ENCODE measurements at places on chromosomes 4 and X.

DNA sequence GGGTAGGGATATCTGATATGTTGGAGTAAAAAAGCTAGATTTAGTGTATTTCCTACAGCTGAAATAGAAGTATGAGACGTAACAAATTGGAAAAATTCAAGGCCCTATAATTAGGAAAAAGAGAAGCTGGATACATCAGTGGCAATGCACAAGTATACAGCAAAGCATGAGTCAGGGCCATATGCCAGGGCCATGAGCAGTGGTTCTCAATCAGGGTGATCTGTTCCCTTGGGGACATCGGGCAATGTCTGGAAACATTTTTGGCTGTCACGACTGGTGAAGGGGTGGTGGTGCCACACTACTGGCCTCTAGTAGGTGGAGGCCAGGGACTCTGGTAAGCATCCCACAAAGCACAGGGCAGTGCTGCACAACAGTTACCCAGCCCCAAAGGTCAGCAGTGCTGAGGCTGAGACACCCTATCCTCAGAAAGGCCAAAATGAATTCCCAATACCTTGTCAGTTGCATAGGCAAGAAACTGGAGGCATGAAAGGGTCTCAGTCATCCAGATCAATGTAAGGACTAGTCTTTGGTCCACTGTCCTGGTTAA is 36.8 kb upstream of the NAP1L5 start:
- no peak for DNase-seq

GRCh38 chrX:43741843-43742573 is 85.9 kb downstream of the MAOA start:
- no peak for DNase-seq

GRCh38 chr4:6119507-6120020 is 80.8 kb downstream of the JAKMIP1 start:
- DNase-seq = no peak

DNA sequence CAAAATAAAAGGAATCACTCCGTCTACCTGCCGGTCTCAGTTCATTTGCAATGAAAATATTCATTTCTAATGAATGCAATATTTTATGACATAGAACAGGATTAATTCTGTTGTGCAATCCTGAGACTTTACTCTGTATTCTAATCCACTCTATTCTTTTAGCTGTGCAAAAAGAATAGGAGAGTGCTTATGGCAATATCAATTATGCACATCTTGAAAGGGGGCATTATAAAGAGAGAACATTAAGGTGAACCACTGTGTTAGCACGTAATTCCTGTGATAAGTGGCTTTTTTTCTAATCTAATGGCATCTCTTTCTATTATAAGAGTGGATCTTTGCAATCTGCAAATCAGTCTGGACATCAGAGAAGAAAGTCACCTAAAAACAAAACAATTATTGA is 99.5 kb downstream of the KCNIP4 start:
- no peak for DNase-seq

- no peak for DNase-seq
Measured at GRCh38 chr4:22625311-22625710, 67.4 kb upstream of the GBA3 start.

DNA sequence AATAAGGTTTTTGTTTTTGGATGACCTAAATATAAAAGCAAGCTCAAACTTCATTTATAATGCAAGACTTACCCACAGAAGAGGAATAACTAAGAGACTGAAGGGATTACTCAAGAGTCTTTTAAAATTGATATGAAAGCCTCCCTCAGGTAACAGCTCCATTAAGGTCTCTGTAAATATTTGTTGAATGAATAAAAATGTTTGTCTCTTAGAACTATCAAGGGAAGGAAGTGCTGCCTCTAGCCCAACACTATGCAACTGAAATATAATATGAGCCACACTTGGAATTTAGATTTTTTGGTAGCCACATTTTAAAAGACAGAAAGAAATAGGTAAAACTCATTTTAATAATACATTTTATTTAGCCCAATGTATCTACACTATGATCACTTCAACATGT is 127.8 kb downstream of the SH3RF1 start:
- no peak for DNase-seq

DNA sequence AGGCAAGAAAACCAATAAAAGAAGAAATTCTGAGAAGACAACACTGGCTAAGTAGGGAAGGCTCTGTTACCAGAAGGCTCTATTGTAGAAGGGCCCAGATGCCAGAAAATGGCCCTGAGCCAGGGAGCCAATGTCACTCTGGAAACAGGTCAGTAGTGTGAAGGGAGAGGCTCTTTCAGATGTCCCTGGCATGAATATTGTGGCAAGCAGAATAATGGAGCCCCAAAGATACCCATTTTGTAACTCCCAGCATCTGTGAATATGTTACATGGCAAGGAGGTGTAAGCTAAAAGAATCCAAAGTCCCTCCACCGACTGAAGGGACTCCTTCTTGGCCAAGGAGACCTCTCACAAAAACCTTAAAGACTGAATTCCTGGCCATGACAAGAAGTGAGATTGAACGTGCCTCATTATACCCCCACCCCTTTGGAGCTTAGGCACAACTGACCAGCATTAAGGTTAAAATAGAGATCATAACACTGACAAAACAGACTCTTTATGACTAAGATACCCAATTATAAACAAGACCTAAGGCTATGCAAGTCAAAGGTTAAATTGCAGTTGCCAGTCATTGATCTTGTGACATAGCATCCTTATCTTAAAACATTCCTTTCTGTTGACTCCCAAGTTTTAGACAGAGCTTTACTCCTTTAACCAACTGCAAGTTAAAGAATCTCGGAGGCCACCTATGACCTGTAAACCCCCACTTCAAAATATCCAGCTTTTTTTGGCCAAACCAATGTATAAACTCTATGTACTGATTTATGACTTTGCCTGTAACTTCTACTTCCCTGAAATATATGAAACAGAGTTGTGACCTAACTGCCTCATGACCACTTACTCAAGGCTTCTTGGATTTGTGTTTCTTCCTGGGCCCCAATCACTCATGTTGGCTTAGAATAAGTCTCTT is 42.2 kb upstream of the SMIM10 start:
- DNase-seq = no peak

GRCh38 chr4:121693450-121693849 is 3.3 kb downstream of the ANXA5 start:
- no peak for DNase-seq

GRCh38 chr4:78417603-78418002 is 134.0 kb upstream of the ANXA3 start:
- DNase-seq = no peak

DNA sequence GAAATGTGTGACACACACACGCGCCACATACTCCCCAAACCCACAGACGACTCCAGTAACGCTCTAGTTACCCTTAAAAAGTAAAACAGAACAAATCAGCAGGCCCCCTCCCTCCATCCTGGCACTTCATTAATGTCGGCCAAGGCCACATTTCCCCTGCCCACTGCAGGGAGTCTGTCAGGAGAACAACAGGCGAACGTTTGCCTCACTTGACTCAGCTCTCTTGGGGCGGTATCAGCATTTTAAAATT is 671 bp upstream of the FHIP1A start:
- no peak for DNase-seq

DNA sequence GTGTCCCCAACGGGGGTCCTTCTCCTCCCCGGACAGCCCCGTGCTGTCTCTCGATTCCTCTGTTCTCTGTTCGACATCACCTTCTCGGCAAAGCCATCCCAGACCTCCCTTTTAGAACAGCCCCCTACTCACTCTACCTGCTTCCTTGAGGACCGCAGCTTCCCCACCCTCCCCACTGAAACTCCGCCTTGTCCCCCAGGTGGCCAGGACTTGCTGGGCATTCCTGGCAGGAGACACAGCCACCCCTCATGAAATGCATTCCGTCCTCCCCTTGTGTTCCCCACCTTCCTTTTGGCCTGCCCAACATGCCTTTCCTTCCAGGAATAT is 34.8 kb upstream of the GPR78 start:
- DNase-seq = no peak

GRCh38 chr4:88247148-88247547 is 37.2 kb downstream of the PPM1K start:
- DNase-seq = no peak

DNA sequence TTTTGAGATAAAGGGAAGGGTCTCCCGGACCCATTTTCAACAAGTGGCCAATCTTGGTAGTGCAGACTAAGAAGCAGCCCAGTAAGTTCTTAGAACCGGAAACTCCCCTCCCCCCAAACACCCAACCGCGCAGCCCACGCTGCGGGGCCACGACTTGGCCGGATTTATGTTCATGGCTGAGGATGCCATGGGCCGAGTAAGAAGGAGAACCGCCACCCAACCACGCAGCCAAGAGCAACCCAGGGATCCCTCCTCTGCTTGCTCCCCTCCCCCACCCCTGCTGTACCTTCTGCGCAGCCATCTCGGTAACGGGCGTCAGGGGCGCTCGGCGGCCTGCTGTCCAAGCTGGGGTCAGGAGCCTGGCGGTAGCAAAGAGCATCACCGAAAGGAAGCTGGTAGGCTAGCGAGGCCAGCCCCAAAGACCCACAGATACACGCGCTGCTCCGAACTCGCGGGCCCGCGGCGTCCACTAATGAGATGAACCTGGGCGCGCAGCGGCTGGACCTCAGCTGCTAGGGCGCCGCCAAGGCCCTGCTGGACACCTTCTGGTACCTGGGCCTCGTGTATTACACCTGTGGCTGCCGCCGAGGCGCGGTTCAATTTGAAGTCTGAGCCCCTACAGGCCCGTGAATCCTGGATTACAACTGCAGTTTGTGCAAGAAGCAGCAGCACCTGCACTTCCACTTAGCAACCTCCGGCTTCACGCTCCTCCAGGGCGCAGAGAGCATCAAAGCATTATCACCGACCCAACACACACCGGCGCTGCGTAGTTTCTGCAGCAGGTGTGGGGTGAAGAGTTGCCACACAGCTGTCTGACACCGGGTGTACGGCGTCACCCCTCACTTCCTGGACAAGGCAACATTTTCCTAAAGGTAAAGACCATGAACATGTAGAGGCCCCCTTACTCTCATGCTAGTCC is 63.4 kb downstream of the NUDT10 start:
- no peak for DNase-seq

GRCh38 chrX:71626576-71626975 is 8.3 kb upstream of the CXCR3 start:
- DNase-seq = no peak

- no peak for DNase-seq
Measured at GRCh38 chr4:183637461-183637860, 21.5 kb downstream of the RWDD4 start.

GRCh38 chr4:75557696-75558095 is 1.8 kb downstream of the ODAPH start:
- DNase-seq = no peak

GRCh38 chrX:17638731-17639130 is 98.6 kb upstream of the SCML1 start:
- DNase-seq = no peak

DNA sequence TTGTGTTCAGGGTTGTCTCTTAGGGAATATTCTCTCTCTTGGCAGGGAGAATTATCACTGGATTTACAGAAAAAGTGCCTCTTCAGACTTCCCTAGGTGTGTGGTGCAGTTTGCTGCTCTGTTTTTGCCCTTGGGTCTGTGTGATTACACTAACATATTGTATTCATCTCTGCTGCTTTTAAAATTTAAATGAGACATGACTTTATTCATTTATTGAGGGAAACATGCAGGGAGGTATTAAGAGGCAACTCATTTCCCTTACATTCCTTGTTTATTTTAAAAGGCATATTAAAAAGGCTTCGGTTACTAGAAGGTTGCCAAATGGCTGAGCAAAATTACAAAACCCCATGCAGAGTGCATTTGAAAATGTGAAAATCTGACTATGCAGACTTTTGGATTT is 135.1 kb upstream of the GEMIN8 start:
- no peak for DNase-seq

DNA sequence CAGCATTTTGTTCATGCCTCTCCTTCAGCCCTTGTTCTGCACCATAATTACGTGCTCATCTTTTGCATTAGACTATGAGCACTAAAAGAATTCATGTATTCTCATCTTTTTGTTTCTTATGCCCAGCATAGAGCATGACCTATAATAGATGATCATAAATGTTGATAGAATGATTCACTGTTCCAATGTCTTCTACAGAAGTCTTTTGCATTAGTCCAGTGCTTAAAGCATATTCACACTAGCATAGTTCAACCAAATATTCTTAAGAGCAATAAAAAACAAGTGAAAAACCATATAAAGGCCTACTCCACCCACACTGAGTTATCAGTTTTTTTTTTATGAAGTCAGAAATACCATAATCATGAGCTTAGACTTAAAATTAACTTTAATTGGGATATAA is 36.5 kb upstream of the SLC10A4 start:
- DNase-seq = no peak

DNA sequence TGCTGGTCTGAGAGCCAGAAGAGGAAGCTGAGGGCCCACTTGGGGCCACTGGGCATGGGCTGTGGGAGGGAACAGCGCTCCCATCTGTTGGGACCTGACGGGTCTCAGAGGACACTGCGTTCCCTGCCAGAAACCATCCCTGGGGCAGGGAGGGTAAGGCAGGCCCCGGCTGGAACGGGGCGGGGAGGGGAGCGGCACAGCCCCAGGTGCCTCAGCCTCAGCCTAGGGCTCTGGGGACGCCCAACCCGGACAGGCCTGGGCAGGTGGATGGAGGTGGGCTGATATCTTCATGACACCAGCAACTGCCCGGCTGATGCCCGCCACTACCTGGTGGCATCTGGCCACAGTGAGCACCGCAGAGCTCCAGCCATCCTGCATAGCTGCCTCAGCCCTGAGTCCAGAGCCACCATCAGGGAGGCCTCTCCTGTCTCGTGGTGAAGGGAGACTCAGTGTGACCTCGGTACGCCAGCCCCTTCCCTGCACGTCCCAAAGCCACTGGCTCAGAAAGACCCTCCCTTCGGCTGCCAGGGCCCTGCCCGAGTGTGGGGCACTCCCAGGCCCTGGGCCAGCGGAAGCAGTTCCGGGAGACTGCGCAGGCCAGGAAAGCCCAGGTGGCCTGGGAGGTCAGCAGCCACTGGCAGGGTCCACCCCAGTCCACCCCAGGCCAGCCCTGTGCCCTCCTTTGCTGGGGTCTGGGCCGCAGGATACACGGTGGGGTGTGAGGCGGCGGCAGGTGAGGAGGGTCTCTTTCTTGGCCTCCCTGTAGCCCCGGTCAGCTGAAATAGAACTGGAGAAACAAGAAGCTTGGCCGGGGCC is 34.6 kb upstream of the FGFR3 start:
- DNase-seq = no peak

- DNase-seq = no peak
Measured at GRCh38 chrX:17792826-17793225, 55.5 kb downstream of the SCML1 start.

- no peak for DNase-seq
Measured at GRCh38 chrX:21711129-21711847, 46.6 kb downstream of the SMPX start.

- DNase-seq = no peak
Measured at GRCh38 chr4:142700531-142700930, 145.6 kb downstream of the INPP4B start.

GRCh38 chr4:38489011-38489861 is 174.8 kb upstream of the KLF3 start:
- no peak for DNase-seq

GRCh38 chrX:19727887-19728648 is 159.3 kb downstream of the SH3KBP1 start:
- no peak for DNase-seq

- DNase-seq = no peak
Measured at GRCh38 chr4:6750286-6751221, 32.0 kb upstream of the KIAA0232 start.

- DNase-seq = no peak
Measured at GRCh38 chr4:7194251-7195140, 2.2 kb downstream of the SORCS2 start.
